ENCODE measurements at places on chromosomes 7 and 10. TPM values are rescaled to one million over a fixed set of nuclear protein-coding genes. Genes with fewer than 3 reads are reported as not detected.

DNA sequence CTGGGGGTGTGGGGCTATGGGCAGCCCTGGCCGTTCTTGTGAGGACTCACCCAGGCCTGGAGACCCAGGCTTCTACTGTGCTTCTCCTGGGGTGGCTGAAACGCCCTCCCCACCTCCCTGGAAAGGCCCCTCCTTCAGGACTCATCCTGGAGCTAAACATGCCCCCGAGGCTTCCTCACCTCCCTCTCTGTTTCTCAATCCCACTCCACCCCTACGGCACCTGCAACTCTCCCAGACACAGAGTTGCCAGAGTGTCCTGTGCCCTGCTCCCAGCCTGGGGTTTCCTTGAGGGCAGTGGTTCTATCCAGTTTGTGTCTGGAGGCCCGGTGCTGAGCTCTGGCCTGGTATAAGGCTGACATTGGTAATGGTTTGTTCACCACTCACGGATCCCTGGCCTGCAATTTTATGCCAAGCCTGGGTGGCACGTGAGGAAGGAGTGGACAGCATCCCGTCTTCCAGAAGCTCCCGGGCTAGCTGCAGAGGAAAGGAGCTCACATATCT is 68.0 kb downstream of the GRID1 start:
- peak; percentile 28 for DNase-seq

DNA sequence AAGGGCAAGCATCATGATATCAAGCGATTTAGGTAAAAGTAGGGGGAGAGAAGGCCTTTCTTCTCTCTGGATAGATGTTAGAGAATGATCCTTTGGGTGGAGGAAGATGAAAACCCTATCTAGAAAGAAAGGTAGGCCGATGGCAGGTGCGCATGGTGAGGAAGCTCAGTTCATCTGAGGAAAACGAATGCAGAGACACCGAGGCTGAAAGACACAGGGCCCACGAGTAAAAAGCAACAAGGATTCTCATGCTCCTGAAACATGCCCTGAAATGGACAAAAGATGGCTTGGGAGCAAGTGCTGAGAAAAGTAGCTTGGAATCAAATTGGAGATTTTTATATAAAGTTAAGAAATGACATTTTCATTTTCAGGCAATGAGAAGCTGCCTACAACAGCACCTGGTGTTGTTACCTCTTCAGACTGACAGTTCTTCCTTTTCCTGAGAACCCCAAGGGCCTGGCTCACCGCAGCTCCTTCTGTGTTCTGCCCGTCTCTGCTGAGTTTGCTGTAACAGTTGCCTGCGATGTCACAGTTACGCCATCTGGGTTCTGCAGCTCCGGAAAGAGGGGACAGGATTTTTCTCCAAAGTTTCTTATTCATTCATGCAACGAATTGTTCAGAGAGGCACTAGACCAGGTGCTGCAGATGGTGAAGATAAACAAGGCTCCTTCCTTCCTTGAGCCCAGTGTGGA is 402.0 kb upstream of the KLF6 start:
- DNase-seq, result no peak

DNA sequence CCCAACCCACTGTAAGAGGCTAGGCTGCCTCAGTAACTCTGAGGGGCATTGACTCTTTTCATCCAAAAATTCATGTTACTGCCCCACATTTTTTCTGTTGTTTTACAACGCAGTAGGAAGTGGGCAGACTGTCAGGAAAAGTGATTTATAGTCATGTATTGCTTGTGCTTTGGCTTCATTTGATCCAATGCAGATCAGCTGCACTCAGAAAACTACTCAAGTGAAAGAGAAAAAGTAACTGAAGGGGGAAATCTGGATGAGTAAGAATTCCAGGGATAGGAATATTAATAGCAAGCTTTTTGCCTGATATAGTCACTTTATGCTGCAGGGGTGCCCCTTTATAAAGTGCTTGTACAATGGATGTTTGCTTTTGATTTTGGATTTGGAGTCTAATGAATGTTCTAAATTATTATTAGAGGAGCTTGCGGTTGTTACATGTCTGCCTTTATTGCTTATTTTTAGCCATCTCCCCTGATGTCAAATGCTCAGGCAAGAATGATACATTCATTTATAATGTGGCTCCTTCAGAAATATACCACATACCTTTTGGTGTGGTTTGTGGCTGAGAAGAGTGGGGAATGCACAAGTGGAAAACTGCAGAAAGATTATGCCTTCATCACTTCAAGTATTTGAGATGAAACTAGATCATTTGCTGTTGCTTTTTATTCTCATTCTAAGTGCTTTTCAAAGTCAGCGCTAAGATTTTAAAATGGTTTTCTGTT is 86.1 kb downstream of the EGFR start:
- no peak for DNase-seq

NODAL gene
- not detected for total RNA-seq

CD36 gene
- 19.6 TPM for total RNA-seq

HNRNPF gene
- total RNA-seq, result 140 TPM

GRCh38 chr10:11773761-11774441 is 31.7 kb downstream of the ECHDC3 start:
- no peak for DNase-seq

DNA sequence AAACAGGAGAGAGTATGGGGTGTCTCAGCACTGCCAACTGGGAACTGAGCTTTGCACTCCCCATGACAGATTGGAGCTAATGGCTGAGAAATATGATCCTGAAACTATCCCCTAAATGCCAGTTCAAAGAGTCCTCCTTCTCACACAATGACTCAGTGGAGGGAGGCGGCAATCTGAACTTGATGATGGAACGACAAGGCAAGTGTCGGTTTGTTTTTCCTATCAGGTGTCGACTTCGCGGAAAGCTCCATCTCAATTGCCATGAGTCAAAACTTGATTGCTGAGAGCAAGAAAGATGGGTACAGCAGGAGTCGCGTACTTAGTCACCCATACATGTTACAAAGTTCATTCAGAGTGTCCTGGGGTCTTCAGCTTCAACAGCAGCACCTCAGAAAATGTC is 52.5 kb downstream of the NPY start:
- DNase-seq, result no peak

FAM25C gene
- total RNA-seq, result not detected

TRIM50 gene
- 0.56 TPM for total RNA-seq

CADPS2 gene
- 14.7 TPM for total RNA-seq

- DNase-seq, result no peak
Measured at GRCh38 chr10:89250865-89251408, 638 bp downstream of the LIPA start.

- DNase-seq, result peak; percentile 36
Measured at GRCh38 chr7:140678081-140678815, 5.5 kb downstream of the ADCK2 start.

SPDYE5 gene
- not detected for total RNA-seq

DNA sequence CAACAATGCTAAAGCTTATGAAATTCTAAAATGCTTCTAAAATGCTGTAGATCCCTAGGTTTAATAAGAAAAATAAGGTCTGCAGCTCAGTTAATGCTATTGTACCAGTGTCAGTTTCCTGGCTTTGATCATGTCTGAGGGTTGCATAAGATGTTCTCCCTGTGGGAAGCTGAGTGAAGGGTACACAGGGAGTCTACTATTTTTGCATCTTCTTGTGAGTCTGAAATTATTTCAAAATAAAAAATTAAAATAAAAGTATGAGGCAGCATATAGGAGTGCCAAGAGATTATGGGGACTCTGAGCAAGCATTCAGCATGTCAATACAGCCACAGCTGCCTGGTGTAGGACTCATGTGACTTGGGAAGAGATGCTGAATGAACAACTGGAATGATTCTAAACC is 14.7 kb downstream of the CHST15 start:
- DNase-seq, result no peak

DNA sequence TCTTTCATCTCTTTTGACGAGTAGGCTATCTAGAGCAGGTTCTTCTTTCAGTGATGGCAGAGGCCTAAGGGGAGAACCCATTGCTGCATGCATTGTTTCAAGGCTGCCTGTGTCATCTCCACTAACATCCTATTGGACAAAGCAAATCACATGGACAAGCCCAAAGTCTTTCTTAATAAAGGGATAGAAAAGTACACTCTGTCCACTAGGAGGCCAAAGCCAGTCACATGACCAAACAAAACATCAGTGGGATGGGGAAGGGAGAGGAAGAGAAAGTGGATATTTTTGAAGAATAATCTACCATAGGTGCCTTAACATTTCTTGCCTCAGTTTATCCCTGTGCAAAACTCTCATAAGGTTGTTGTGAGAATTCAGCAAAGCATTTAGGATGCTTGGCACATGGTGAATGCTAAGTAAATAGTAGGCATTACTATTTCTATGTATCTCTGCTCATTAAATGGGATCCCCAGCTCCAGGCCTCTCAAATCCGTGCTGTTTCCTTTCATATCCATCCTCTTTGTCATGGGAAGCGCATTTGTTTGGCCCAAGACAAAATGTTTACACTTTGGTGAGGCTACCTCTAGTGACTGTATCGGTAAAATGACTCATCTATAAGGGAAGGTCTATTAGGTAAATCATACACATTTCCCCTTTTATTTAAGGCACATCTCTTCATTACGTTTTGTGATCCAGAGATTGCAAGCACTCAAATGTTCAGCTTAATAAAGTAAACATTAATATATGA is 16.7 kb upstream of the CADPS2 start:
- no peak for DNase-seq

DNA sequence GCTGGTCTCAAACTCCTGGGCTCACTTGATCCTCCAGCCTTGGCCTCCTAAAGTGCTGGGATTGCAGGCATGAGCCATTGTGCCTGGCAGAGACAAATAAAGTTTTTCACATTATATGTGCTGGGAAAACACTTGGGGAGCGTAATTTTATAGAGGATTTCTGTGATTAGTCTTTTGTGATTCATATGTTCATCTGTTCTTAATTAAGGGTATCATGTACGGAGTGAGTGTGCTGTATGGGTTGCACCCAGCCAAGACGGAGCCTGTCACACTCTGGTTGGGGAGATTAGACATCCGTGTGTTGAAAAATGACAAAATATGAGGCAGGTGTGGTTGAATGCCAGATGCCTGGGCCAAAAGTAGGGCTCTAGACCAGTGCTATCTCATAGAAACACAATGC is 10.3 kb downstream of the ADRB1 start:
- no peak for DNase-seq

- DNase-seq, result no peak
Measured at GRCh38 chr10:9228771-9229170, 1174.3 kb downstream of the GATA3 start.

PNLIPRP3 gene
- total RNA-seq, result not detected

DNA sequence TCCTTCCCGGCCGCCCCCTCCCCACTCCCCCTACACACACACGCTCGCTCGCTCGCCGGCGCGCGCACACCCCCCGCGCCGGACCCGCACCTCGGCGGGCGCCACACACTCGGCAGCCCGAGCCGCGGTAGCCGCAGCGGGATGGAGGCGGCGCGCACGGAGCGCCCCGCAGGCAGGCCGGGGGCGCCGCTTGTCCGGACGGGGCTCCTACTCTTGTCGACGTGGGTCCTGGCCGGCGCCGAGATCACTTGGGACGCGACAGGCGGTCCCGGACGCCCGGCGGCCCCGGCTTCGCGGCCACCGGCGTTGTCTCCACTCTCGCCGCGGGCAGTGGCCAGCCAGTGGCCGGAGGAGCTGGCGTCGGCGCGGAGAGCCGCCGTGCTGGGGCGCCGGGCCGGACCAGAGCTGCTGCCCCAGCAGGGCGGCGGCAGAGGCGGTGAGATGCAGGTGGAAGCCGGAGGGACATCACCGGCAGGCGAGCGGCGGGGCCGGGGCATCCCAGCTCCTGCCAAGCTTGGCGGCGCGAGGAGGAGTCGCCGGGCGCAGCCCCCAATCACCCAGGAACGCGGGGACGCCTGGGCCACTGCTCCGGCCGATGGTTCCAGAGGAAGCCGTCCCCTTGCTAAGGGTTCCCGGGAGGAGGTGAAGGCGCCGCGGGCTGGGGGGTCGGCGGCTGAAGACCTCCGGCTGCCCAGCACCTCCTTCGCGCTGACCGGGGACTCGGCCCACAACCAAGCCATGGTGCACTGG is at the start of gene SORCS3:
SORCS3 (plus strand) TSS at position 104 of the 750 bp plus-strand sequence.
- DNase-seq, result no peak

DNA sequence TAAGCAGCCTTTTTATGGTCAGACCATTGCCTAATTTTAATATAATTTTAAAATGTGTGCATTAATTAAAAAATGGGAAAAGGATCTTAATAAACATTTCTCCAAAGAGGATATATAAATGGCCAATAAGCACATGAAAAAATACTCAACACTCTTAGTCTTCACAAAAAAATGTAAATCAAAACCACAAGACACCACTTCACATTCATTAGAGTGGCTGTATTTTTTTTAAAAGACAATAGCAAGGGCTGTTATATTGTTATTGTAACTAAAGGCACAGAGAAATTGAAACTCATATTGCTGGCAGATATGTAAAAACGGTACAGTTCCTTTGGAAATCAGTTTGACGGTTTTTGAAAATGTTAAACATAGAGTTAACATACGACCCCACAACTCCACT is 3.2 kb upstream of the CROT start:
- no peak for DNase-seq

DNA sequence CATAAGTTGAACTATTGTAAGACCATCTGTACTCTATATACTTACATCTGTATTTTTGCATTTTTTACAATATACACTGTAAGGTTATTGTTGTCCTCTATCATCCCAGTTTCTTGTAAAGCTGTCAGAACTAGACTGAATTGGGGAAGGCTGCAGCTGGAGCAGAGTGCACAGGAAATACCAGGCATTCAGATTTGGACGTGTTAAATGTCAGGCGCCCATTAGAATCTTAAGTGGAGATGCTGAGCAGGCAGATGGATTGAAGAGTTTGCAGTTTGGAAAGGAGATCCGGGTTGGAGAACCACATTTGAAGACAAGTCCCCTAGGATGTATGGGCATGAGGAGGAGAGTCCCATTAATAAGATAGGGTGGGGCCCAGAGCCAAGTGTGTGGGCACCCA is 40.4 kb downstream of the MTURN start:
- no peak for DNase-seq

DNA sequence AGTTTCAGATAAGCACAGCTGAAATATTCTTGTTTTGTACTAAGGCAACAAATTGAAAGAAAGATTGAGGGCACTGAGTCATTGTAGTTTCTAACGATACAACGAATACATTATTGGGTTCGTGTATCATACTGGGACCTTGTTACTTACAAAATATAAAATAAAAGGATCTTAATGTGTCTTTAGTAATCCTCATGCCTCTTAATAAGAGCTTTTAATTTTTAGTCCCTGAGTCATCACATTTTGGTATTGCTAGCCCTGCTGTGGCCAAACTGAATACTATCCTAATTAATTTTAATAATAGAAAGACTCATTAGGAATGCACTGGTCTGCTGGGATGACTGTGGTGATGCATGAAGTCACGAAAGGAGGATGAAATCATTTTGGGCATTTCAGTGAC is 309.7 kb downstream of the EXOC4 start:
- DNase-seq, result no peak

DNA sequence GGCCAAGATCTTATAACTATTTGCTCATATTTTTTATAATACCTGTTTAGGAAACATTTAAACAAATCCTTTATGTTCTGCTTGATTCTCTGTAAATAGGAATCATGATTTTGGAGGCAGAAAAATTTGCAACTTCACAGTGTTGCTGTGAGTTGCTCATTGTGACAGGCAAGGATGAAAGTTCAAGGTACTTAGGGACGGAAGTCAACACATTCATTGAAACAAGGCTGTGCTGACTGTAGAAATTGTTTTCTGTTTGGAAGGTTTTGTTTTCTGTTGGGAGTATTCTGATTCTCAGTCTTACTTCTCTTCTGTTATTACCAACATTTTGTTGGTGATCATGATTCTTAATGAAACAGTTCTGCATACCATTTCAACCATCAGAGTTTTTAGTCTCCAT is 54.9 kb downstream of the FANK1 start:
- DNase-seq, result no peak
